ENCODE measurements at places on chromosomes 5 and 9.
A peak's percentile ranks its signal among the peaks of the same experiment; 100 is the strongest.

DNA sequence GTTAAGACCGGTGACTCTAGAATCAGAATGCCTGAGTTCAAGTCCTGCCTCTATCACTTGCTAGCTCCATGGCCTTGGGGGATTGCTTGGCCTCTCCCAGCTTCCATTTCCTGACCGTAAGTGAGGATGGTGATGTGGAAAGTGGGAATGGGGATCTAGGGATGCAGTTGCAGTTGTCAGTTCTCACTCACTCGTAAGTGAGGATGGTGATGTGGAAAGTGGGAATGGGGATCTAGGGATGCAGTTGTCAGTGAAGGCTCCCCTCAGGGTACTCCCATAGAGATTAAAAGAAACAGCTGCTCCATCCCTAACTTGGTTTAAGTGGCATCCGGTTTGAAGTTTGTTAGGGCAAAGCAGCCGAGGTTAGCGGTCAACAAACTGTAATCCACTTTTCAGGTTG is 3.0 kb upstream of the IL9 start:
- DNase-seq, result no peak

DNA sequence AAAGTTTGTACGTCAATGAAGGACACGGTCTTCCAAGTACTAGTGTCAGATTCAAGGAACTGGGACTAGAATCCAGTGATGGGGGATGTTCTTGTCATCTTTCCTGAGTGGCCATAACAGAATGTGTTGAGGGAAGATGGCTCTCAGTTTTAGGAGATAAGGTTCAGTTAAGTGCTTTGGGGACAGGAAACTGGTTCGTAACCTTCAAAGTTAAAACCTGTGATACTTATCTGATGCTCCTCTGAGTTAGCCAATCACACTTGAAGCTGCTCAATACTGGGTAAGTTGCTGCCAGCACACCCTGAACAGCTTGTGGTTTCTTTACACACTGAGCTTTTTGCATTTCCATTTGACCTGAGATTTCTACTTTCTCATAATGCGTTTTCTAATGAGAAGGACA is 64.4 kb downstream of the PIK3R1 start:
- peak; percentile 17 for DNase-seq

- no peak for DNase-seq
Observed at GRCh38 chr5:150454492-150455229, 5.1 kb upstream of the RPS14 start.

- DNase-seq, result no peak
Observed at GRCh38 chr9:93043122-93043521, 15.4 kb upstream of the SUSD3 start.

GRCh38 chr5:127331890-127332649 is 41.5 kb downstream of the MEGF10 start:
- DNase-seq, result no peak

- DNase-seq, result no peak
Observed at GRCh38 chr5:4541334-4541733, 598.8 kb upstream of the ADAMTS16 start.

- no peak for DNase-seq
Observed at GRCh38 chr5:126339215-126339805, 83.9 kb upstream of the GRAMD2B start.

- no peak for DNase-seq
Observed at GRCh38 chr9:32401488-32401887, 17.0 kb downstream of the ACO1 start.

DNA sequence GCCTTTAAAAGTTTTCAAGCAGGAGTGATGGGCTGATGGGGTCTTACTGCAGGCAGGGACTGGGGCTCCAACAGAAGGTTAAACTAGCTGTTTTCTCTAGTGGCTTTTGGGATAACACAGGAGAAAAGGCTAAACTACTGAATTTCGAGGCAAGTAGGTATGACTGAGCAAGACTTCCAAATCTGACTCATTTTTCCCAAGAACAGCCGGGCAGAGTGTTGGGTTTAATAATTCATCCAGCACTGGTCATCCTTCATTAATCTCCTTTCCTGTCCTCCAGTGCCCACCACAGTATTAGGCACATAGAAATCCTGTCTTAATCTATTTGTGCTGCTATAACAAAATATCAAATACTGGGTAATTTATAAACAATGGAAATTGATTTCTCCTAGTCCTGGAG is 20.5 kb downstream of the MSX2 start:
- DNase-seq, result no peak

- no peak for DNase-seq
Observed at GRCh38 chr5:136031711-136032110, 2.9 kb downstream of the TGFBI start.

DNA sequence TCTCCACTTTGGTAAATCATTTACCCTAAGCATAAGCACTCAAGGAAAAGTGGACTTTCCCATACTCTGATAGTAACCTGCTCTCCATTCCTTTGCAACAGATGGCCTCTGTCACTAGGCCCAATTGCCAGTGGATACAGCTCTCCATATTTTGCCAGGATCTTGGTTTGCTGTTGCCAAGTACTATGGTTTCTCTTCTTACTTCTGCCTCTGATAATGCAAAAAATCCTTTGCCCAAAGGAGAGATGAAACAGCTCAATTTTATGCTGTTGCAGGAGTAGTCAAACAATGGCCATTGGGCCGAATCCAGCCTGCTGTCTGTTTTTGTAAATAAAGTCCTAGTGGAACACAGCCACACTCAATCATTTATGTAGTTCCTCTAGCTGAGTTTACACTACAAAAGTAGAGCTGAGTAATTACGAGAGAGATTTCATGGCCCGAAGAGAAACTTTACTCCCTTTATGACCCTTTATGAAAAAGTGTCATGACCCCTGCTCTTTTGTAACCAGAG is 92.5 kb downstream of the HTR4 start:
- no peak for DNase-seq

DNA sequence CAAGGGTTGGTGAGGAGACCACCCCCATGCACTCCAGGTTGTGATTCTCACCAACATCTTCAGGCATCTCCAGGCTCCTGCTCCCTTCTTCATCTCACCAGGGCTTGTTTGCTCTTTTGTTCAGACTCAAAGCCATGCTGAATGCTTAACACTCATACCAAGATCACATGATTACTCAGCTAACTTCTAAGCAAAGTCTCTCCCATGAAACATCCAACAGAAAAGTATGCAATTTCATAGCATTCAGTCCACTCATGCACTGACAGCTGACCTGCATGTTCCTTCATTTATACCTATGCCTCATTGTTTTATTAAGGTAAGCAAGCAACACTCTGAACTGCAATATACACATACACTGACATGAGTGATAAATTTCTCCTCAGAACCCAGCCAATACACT is 69.0 kb downstream of the SHC3 start:
- DNase-seq, result no peak

- no peak for DNase-seq
Observed at GRCh38 chr9:108022246-108022935, 532.8 kb upstream of the KLF4 start.

DNA sequence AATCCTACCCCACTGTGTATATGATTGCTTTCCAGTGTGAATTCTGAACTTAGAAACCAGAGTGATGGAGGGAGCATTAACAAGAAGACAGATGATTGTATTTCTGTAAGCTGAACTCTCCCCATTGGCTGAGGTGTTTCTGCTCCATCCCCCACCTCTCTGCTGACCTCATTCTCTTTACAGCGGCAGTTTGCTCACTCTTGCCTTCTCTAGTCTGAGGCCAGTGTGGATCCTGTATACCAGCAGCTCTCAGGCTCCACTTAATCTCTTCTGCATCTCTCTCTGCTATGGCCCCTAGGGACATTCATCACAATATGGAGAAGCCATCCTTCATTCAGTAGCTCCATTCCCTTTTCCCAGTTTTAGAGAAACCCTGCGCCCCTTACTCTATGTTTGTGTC is 358.8 kb downstream of the MAN2A1 start:
- no peak for DNase-seq

DNA sequence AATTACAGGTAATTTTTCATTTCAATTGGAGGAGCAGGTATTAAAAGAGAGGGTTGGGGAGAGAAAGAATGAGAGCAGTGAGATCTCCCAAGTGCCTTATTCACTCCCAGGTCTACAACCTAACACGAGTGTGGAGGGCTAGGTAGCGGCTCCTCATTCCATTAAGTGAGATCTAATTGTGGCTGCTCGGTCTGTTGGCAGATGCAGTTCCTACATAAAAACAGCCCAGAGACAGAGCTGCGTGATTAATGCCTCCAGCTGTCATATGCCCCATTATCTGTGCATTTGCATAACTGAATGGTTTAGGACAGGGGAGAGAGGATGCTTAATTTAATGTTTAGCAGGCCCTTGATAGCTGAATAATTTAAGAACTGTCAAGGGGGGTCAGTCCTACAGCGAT is 100.5 kb downstream of the PSAT1 start:
- no peak for DNase-seq

DNA sequence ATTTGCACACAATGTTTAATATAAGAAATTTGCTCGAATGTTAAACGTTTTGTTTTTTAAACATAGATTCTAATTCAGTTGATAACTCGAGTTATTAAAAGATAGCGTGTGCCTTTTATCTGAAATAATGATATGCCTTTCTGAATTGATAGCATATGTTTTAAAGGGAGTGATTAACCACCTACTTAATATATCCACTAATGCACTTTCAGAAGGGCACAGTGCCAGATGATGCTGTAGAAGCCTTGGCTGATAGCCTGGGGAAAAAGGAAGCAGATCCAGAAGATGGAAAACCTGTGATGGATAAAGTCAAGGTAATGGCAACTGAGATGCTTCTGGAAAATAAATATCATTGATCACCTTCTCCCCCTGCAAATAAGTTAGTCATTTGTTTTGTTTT is 53.9 kb downstream of the ERAP1 start:
- DNase-seq, result no peak

DNA sequence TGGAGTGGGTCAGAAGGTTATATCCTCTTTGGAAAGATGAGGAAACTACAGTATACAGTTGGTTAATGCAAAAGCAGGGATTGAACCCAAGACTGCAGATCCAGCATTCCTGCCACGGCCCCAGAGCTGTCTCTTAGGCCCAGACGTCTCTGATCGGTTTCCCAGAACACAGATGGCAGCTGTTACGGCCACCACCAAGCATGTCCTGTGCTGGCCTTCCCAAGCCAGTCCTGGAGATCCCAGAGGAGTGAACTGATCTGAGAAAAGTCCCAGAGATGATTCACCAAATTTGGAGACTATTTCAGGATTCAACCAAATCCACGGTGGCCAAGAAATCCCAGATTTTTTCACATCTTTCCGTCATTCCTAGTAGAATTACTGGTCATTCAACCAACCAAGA is 20.1 kb downstream of the TNIP1 start:
- no peak for DNase-seq

DNA sequence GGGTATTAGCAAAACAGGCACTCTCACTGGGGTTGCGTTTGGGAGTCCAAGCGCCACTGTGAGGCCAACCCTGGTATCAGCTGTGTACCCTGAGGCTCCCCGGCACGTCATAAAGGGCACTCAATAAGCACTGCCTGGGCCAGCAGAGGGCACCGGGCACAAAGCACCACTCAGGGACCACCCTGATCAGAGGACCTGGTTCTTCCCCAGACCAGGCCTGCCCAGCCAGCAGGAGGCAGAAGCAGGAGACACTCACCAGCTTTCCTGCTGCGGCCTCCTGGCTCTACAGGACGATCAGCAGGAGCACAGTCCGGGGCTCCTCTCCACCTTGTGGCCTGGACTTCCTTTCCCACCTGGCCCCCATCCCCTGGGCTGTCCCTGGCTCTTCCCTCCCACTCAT is 12.6 kb downstream of the MGAT1 start:
- DNase-seq, result no peak

- no peak for DNase-seq
Observed at GRCh38 chr9:27499451-27499850, 24.6 kb upstream of the IFNK start.

GRCh38 chr5:42321785-42322184 is 101.5 kb upstream of the GHR start:
- DNase-seq, result no peak
